Renal pelvis (tissue), 12 donors: ENCODE measurements at places on chromosomes 4 and X.

GRCh38 chr4:95838192-95838591, 1.7 kb upstream of the PDHA2 start:
- no peak for DNase-seq

DNA sequence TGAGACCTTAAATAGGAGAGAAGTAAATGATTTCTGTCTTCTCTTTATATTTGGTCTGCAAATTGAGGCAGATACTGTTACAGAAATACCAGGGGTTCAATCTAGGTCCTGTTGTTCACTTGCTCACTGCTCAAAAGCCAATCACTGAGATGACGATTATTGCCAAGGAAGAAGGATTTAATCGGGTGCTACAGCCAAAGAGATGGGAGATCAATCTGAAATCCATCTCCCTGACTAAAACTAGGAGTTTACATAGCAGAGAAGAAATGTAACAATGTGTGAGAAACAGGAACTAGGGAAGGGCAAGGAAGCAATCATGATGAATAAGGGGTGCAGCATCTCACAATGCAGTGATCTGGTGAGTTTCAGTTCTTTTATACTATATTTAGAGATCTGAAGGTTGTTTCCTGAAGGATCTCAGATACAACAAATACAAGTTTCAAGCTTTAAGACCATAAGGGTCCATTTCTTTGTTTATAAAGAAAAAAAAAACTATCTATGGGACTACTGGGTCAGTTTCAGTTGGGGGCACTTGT, 117.9 kb upstream of the FAM9B start:
- DNase-seq = no peak

DNA sequence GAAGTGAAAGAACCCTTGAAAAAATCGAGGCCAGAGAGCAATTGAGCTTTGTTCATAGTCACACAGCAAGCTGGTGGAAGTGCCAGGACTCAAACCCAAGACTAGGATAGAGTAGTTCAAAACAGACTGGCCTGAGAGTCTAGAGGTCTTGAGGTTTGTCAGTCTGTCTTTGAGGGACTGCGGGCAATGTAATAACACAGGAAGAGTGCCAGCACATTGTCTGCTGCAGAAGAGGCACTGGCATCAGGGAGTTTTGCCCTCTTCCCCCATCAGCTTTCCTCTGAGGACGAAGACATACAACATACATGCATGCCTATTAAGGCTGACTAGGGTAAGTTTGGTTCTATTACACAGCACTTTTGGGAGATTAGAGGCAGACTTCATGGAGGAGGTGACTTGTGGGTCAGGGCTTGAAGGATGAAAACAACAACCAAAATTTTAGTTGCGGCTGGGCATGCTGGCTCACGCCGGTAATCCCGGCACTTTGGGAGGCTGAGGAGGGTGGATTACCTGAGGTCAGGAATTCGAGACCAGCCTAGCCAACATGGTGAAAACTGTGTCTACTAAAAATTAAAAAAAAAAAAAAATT, 64.1 kb upstream of the LAS1L start:
- DNase-seq = no peak

GRCh38 chr4:111959222-111959621, 186.0 kb upstream of the FAM241A start:
- DNase-seq = no peak

DNA sequence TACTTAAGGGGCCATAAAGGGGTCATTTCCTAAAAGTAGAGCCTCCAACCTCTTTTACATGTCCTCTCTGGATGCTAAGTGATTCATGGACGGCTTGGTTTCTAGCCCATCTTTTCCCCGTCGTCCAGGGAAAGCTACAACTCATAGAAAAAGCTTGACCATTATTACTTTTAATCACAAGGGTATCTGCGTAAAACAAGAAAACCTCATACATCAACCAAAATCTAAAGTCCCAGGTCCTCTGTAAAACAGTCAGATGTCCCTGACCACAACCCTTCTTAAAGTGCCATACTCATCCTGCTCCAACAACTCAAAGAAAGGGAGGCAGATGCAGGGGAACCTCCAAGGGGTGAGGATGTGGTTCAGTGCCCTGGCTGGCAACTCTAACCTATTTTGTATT, 29.6 kb downstream of the ADGRA3 start:
- no peak for DNase-seq

DNA sequence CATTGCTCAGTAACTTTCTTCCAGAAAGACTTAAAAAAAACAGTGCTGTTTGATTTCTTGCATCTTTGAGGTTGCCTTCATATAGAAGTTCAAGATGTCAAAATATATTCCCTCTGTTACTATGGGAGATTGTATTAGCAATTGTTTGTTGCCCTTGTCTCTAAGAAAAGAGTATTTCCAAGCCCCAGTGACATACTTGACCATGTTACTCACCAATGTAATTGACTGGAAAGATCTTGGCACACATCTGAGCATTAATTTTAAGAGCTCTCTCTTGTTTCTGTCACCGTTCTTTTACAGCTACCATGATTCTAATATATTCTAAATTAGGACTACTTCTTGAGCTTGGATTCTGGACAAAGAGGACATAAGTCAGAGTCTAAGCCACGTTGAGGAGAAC, 902.7 kb upstream of the EPHA5 start:
- no peak for DNase-seq

GRCh38 chr4:14496969-14497368, 505.3 kb upstream of the CPEB2 start:
- DNase-seq = no peak

- no peak for DNase-seq
These were observed 223.0 kb upstream of the ZIC3 start for GRCh38 chrX:137342969-137343368.

- DNase-seq = no peak
These were observed 147.5 kb downstream of the FBXO8 start for GRCh38 chr4:174135936-174136406.

DNA sequence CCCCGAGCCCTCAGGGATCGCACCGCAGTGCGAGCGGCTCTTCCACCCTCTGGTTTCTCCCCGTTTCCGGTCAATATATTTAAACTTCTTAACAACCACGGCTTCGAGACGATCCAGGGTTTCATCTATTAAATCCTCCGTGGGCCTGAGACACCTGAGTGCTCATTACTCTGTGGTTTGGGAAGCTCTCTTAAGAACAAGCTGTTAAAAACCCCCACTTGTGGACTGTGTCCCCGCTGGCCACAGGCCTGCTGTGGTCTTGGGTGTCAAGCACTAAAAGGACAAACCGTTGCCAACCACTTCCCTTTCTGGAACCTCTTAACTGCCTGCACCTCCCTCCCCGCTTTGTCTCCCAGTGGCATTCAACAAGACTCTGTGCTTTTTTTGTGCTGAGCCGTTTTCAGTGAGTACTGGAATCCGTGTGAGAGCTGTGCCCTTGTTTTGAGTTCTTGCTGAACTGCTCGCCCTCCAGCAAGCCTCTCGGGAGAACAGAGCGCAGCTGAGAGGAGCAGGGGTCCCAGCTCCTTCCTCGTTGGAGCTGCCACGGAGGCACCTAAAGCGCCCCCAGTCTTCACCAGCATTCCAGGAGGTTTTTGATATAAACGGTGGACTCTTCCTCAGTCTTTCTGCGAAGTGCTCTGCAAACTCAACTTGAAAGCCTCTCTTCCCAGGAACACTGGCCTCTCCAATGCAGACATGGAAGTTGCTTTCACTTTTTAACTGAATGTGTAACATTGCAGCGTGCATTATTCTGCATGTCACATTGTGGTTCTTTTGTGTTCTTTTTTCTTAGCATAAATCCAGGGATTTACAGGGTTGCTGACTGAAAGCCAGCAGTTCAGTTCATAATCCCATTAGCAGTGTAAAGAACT, 691 bp upstream of the IGFBP7 start:
- no peak for DNase-seq

- peak; percentile 83 for DNase-seq
These were observed 24.4 kb downstream of the UCHL1 start for GRCh38 chr4:41281038-41281634.

GRCh38 chr4:136829280-136829679, 703.0 kb downstream of the PCDH18 start:
- no peak for DNase-seq

- DNase-seq = no peak
These were observed 1.7 kb upstream of the TRPC5OS start for GRCh38 chrX:111874241-111874640.

GRCh38 chrX:118540342-118540741, 44.7 kb downstream of the DOCK11 start:
- no peak for DNase-seq

GRCh38 chr4:123924536-123924935, 527.9 kb downstream of the SPRY1 start:
- DNase-seq = no peak

DNA sequence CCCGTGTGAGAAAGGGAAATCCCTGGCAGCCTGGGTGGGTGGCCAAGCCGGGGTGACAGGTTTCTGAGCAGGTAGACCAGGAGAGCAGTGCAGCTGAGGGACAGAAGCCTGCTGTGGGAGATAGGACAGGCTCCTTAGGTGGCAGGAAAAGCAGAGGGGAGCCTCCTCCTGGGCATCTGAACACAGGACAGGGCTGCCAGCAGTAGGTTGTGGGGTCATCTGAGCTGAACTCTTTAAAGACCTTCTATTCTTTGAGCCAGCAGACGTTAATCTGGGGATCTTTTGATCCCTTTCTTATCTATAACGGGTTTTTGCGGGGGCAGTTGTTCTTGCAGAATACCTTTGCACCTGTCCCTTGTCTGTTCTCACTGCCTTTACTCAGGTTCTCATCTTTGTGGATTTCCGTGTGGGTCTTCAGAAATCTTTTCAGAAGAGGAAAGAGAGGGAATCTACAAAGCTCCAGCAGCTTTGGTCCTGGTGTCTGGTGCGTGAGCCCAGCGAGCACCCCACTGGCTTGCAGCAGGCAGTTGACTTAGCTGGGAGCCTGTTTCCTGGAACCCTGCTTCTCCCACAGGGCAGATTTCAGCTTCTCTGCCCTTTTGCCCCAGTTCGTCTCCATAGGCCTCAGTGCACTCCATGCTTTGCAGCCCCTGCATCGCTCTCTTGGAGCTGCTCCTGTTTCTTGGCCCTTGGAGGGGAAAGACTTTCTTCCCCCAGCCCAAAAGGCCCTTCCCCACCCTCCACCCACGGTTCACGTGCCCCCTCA, 35.8 kb upstream of the TADA2B start:
- DNase-seq = no peak

- no peak for DNase-seq
These were observed 118.8 kb upstream of the AFF2 start for GRCh38 chrX:148381603-148382002.

DNA sequence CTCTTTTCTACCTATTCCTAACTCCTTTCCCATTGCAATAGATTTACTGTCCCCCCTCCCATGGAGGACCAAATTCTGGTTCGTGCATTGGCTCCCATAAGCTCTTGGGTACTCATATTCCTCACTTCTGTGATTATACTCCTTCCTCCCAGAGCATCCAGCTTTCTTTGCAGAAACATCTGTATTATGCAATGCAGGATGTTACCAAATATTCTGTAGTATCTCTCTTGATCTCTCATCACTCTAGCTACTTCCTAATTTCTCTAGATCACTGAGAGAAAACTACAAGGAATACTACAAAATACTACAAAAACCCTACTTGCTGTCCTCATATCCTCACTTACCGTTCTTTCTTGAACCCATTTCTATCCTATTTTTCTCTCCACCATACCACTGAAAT, 395.9 kb upstream of the HS3ST1 start:
- no peak for DNase-seq

DNA sequence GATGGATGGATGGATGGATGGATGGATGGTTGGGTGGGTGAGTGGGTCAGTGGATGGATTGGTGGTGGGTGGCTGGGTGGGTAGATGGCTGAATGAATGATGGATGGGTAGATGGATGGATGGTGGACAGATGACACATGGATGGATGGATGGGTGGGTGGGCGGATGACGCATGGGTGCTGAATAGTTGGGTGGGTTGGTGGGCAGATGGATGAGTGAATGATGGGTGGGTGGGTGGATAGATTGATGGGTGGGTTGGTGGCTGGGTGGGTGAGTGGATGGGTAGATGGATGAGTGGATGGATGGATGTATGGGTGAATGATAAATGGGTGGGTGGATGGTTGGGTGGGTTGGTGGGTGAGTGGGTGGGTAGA, 69.9 kb upstream of the NKX1-1 start:
- no peak for DNase-seq

DNA sequence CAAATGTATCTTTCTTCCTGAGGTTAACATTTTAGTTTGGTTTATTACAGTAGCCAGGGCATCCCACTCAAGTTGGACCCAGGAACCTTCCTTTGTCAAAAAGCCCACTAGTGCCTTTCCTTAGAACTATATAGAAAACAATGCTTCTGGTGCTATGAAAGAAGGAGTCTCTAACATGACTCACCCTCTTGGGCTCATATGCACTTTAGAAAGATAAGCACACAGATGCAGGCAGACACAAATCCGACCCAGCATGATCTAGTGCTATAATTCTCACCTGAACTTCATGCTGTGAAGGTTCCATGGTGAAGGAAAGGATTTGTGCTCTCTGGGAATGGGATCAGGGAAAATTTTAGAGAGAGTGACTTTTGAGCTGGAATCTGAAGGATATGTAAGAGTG, 289.4 kb downstream of the ANKRD50 start:
- DNase-seq = no peak

DNA sequence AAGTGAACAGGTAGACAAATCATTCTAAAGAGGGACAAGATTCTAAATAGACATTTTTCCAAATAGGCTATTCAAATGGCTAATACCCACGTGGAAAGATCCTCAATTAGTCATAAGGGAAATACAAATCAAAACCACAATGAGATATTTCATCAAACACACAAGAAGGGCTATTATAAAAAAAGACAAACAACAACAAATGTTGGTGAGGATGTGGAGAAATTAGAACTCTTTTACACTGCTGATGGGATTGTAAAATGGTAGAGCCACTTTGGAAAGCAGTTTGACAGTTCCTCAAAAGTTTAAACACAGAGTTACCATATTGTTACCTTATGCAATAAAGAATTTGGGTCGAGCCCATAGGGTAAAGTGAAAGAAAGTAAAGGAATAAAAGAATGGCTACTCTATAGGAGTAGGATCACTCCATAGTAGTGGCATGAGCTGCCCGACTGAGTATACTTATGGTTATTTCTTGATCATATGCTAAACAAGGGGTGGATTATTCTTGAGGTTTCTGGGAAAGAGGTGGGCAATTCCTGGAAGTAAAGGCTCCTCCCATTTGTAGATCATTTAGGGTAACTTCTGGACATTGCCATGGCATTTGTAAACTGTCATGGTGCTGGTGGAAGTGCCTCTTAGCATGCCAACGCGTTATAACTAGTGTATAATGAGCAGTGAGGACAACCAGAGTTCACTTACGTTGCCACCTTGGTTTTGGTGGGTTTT, 58.9 kb upstream of the FAM9C start:
- DNase-seq = no peak

- no peak for DNase-seq
These were observed 8.5 kb downstream of the RAB9B start for GRCh38 chrX:103823591-103823990.

GRCh38 chr4:23097251-23097650, 404.5 kb downstream of the GBA3 start:
- no peak for DNase-seq

DNA sequence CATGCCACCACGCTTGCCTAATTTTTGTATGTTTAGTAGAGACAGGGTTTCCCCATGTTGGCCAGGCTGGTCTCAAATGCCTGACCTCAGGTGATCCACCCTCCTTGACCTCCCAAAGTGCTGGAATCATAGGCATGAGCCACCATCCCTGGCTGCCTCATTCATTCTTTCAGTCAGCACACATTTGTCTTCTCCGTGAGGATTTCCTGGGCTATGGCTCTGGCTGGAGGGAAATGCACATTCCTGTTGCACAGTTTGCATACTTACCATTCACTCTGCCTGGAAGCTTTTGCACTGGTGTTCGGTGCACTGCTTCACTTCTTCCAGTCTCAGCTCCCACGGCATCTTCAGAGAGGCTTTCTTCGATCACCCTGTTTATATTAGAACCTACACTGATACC, 267.8 kb downstream of the STIM2 start:
- no peak for DNase-seq

GRCh38 chr4:177159600-177159999, 150.1 kb upstream of the NEIL3 start:
- no peak for DNase-seq
